ENCODE measurements at places on chromosomes 11 and 22.
A peak's percentile ranks its signal among the peaks of the same experiment; 100 is the strongest.

GRCh38 chr22:46366801-46367706, 31.5 kb downstream of the TRMU start:
- no peak for DNase-seq

DNA sequence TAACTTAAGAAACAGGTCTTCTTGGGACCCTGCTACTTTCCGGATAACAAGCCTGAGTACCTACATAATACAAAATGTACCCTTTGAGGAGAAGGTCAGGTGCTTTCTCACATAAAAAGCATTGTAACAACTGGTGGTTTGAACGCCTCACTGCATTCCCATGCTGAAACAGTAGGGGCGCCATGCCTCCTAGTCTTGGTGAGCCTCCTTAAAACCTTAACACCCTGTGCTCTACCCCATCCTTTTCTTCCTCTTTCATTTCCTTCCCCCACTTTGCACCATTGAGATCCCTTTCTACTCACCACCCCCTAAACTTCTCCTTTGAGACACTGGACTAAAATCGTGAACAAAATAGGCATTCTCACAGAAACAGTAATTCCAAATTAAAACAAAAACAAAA, 729.3 kb downstream of the NTM start:
- DNase-seq = no peak

- no peak for DNase-seq
Measured at GRCh38 chr11:32178692-32179091, 87.8 kb downstream of the RCN1 start.

DNA sequence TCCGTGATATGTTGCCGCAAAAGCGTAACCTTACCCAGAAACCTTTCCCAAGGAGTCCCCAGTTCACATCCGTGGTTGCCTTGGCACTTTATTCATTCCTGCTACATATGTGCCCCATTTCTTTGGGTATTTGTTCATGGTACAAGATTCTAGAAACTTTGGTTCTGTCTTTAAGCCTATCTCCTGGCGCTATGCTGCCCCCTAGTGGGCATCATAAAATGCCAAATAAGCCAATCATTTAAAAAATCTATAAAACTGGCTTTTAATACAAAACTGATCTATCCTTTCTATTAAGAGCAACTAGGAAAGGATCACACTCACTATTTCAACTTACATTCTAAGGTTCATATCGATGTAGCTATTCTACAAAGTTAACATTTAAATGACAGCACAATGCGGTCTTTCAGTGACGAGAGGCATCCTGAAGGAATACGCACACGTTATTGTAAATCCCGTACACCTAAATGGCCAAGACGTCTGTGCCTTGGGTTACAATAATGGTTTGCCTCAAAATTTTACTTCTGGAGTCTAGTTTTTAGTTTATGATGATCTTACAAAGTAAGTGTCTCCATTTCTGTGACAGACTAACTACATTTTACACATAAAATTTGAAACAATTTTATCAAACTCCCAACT, 16.2 kb downstream of the PIWIL3 start:
- DNase-seq = peak; percentile 40

DNA sequence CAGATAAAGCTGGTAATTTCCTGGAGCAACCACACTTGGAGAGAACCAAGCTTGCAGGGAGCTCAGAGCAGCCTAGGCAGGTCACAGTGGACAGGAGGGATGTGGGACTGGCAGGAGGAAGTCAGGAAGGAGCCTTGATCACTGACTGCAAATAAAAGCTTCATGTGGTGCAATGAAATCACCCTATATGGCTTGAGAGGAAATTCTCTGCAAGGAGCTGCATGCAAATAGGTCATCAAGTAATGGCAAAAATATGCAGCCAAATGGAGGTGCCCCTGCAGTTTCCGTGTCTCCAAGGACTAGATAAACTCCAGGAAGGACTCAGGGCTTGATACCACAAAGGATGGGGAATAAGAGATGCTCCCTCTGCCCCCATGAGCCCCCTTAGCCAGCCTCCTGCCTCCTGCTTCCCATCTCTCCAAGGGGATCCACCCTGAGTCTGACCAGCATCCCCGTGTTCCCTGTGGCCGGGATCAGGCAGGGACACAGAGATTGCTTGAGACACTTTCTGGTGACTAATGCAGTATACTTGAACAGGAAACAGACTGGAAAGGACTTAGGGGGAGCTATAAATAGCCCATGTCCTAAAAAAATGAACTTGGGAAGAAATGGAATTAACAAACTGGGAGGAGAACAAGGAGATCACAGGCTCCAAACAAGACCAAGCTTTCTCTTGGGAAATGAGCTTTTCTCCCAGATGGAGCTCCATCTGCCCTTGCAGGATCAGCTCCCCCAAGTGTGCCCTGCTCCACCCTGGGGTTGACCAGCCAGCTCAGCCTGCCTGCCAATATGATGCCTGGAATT, 23.9 kb upstream of the MICAL2 start:
- no peak for DNase-seq

Data from stimulated activated CD4-positive, alpha-beta T cell treated with anti-CD3 and anti-CD28 coated beads, TNF-alpha, amount 100 ng/mL, for 24 hours (primary cell).